Fibroblast of lung (primary cell): ENCODE measurements at places on chromosomes 5 and 9. TPM values are rescaled to one million over a fixed set of nuclear protein-coding genes. Genes with fewer than 3 reads are reported as not detected.

The GCNT4 gene
- total RNA-seq = 1.8 and 3.6 TPM in 2 replicates

The MARVELD2 gene
- 1.3 and 2.5 TPM in 2 replicates for total RNA-seq

The PPP3R2 gene
- total RNA-seq = not detected in 2 replicates

The CRHBP gene
- total RNA-seq = under 0.01 and 0.17 TPM in 2 replicates

The SV2C gene
- not detected in 2 replicates for total RNA-seq

The LRRC19 gene
- total RNA-seq = not detected in 2 replicates

The OR13D1 gene
- total RNA-seq = not detected in 2 replicates

The SPINK13 gene
- total RNA-seq = not detected in 2 replicates

The FOXI1 gene
- not detected in 2 replicates for total RNA-seq

The ARHGEF37 gene
- total RNA-seq = 3.1 and 5.3 TPM in 2 replicates

The LHX2 gene
- total RNA-seq = not detected in 2 replicates

The PCDHGA8 gene
- total RNA-seq = 2.6 and 4.6 TPM in 2 replicates

The MSMP gene
- not detected in 2 replicates for total RNA-seq

The CDH18 gene
- 0.33 TPM in 1 of 2 replicates, not detected in the other for total RNA-seq
